ENCODE measurements at places on chromosomes 3 and 15.

- no peak for DNase-seq
Measured at GRCh38 chr3:23926736-23927135, 9.8 kb downstream of the RPL15 start.

DNA sequence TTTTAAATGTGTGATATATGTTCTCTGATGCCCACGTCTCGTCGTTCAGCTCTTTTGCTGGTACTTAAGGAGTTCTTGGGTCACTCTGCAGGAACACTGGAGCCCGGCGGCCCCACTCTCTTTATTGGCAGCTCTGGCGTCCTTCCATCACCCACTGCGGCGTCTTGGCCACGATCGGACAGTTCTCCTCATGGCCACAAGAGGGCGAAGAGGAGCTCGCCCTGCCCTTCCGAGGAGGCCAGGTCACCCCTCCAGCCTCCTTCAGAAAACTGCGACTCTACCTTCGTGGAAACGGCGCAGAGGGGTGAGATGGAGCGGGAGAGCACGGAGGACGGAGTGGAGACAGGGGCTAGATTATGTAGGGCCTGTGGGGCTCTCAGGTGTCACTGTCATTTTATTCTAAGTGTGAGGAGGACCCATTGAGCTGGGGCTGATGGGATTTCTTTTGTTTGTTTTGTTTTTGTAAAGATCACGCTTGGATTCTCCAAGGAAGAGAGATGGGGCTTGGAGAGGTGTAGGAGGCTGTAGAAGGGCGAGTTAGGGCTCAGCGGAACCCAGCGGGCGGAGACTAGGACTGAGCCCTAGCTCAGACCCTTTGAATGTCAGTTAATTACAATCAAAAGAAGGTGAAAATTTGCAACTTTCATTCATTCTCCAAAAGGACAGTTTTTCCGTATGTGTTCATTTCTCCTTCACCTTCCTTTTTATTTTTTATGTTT lies 28.0 kb upstream of the GABRA5 start:
- DNase-seq: no peak

- DNase-seq: no peak
Measured at GRCh38 chr3:72748659-72749058, 99.6 kb downstream of the SHQ1 start.

- DNase-seq: peak; percentile 89
Measured at GRCh38 chr3:15205934-15206661, at the start of gene CAPN7. Gene CAPN7, plus strand, starts transcription at chr3:15206246. Its CDS starts 250 bp downstream, at chr3:15206496.

DNA sequence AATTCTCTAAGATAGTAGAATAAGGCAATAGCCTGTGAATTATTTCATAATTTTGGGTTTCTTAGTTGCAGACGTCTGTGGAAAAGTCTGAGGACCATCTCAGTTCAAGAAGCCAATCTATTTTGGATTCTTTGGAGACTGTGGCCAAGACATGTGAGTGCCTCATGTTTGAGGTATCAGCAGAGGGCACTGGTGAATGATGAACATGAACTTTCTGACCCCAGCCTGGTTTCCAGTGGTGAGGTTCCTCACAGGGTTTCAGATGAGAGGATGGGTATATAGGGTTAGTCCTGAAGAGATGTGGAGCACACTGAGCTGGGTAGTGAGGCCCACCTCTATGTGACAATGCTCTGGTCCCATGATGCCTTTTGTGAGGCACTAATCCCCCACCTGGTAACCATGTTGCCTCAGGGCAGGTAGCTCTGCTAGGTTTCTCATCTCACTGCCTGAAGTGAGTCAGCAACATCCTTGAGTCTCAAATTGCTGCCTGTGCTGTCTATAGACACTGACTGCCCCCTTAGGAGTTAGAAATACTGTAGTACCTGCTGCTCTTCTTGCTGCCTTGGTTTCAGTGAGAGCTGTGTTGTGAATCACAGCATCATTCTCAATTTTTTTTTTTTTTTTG lies 32.3 kb downstream of the C3orf62 start:
- no peak for DNase-seq

- DNase-seq: no peak
Measured at GRCh38 chr3:58837141-58837843, 170.7 kb upstream of the FAM3D start.

GRCh38 chr3:75631541-75631940 lies 32.6 kb upstream of the FRG2C start:
- DNase-seq: no peak

DNA sequence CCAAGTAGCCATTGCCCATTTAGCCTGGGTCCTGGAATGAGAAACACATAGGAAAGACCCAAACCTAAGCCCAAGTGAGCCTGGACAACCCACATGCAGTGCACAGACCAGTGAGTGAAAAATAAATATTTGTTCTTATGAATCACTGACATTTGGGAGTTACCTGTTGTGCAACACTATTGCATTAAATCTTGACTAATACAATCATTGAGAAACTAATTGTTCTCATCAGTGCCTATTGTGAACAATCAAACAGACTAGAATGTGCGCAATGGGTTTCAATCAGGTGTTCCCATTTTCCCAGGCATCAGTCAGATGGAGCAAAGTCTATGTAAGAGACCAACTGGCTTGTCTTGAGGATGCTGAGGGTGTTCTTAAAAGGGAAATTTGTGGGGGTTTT lies 54.7 kb upstream of the CNOT10 start:
- DNase-seq: no peak

- DNase-seq: no peak
Measured at GRCh38 chr3:179056326-179056725, 15.3 kb downstream of the ZMAT3 start.

DNA sequence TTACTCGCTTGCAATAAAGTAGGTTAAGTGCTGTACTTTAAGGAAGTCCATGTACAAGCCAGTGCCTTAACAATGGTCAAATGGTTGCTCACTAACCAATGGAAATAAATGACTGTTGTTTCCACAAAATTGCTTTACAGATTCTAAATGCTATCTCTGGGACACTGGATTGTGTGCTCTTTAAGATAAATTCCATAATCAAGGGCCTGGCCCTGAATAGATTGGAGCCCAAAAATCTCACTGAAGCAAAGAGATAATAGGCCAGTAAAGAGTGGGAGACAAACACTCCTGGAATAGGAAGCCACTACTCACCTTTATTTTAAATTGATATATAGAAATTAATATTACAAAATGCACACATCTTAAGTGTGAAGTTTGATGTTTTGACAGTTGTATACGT lies 62.4 kb upstream of the GOLGA6B start:
- DNase-seq: no peak

DNA sequence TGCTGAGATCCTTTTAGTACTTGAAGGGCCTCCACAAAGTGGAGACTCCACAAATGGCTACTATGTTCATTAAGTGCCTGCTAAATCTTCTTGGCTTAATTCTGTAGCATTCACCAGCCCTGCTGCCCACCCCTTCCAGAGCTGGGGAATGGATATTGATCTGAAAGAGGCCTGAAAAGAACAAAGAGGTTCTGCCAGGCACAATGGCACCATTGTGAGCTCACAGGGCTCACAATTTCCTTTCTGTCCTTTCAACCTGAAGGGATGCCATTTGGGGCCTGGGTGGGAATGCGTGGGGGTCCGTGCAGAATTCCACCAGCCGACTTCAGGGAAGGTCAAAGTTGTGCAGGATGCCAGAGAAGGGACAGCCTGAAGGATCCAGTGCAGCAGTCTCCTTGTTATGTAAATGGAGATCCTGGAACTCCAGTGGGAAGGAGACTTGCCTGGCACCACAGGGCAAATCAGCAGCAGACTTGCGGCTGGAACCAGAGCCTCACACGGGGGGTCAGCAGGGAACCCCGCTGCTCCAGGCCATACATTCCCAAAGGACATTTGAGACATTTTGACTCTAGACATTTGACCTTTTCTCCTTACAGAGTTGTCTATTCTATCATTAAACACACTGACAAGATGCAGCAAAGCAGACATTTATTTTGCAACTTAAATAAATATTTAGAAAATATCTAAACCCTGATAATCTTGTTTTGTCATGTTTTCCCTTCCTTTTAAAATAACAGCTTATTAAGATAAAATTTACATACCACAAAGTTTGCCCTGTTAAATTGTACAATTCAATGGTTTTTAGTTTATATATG lies 21.5 kb upstream of the MORF4L1 start:
- DNase-seq: no peak

GRCh38 chr3:101603184-101603583 lies 29.2 kb downstream of the PCNP start:
- DNase-seq: no peak

DNA sequence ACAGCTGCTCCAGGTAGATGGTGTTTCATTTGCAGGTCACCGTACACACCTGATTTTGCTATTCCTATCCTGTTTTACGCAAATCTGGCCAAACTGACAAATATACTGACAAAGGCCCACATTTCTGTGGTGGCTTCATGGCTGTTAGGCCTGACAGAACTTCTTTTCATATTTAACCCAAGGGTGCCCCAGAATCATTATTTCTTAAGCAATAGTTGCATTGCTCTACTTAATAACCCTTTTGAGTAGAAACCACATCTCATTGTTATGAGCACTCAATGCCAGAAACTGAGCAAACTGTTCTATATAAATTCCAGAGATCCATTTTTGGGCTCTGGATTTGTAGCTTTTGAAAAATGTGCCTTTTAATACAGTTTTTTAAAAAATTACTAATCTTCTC lies 19.4 kb downstream of the ASTE1 start:
- no peak for DNase-seq

DNA sequence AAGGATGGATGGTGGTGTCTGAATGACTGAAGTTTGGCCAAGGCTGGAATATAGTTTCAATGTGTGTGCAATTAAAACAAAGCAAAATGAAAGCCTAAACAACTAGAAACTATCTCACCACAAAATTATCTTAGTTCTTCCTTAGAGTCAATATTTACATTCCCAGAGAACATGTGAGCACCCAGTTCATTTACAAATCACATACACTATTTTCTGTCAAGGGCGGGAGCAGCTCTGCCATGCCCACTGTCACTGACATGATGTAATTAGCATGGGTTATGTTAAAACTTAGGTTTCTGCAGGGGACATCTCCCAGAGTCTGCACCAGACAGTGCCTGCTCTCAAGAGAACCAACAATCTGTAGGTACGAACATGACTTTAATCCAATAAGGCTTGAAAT lies 65.0 kb downstream of the PDZRN3 start:
- DNase-seq: no peak

DNA sequence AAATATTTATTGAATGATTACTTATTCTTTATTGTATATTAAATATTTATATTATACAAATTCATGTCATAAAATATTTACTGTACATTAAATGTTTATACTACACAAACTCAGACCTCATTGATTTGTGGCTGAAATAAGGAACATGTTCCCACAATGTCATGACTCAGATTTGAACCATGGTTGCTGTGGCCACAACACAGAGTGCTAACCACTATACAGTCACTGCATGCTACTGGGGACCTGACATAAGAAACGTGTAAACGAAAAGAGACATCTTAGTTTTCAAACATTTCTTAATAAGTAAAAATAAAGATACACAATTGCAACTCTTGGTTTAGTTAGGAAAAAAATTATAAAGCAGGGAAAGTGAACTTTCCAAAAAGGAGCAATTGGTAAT lies 99.1 kb upstream of the AGTR1 start:
- DNase-seq: no peak

DNA sequence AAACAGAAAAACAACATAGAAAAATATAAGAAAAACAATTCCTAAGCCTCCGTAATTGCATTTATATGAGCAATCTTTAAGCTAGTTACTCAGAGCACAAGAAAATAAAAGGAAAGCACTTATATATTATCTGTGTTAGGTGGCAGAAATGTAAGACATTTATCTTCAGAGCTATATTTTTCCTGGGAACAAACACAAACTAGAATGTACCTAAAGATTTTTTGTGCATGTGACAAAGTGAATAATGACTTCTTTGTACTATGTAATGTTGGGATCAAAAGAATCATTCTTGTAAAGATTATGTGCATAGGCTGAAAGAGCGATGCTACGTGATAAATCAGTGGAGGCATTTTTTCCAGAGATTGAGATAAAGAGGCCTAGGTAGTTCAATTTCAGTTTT lies 111.3 kb upstream of the GMNC start:
- no peak for DNase-seq

DNA sequence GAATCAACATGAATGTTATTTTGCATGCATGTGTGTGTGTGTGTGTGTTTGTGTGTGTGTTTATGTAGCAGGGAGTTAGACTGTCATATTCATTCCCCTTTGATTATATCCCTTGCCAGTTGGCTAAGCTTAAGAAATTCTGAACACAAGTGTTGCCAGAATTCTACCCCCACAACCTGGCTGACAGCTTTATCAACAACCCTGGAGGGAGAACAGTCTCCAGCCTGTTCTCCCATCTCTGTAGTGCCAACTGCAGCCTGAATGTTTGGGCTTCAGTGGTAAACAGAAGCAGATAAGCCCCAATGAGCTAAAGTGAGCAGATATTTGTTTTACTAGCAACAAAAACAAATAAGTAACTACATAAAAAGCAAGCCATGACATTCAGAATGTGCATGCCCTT lies 162.6 kb upstream of the ABI3BP start:
- no peak for DNase-seq
